Activated CD4-positive, alpha-beta memory T cell treated with anti-CD3 and anti-CD28 coated beads for 36 hours (primary cell): ENCODE measurements at places on chromosomes 7 and 10. TPM values are rescaled to one million over a fixed set of nuclear protein-coding genes. Genes with fewer than 3 reads are reported as not detected.

GRCh38 chr7:78222001-78222751, 423.6 kb downstream of the PHTF2 start:
- H3K36me3 ChIP-seq: no peaks in the 10 kb centered on the region
- H3K4me1 ChIP-seq: no peaks in the 10 kb centered on the region
- H3K27me3 ChIP-seq: peaks cover 7% of the 10 kb centered on the region
- DNase-seq: no peak

GRCh38 chr10:110447886-110448285, 49.8 kb upstream of the DUSP5 start:
- no peak overlapping the region for H3K27ac ChIP-seq
- no peaks in the 10 kb centered on the region for H3K27me3 ChIP-seq
- DNase-seq: no peak
- H3K4me3 ChIP-seq: no peak overlapping the region

- no peaks in the 10 kb centered on the region for H3K4me1 ChIP-seq
- no peak overlapping the region for H3K27ac ChIP-seq
- no peak overlapping the region for H3K4me3 ChIP-seq
- peaks cover 5% of the 10 kb centered on the region for H3K27me3 ChIP-seq
- no peak for DNase-seq
These were observed 427.0 kb downstream of the KCNMA1 start for GRCh38 chr10:77210645-77211044.

- H3K27ac ChIP-seq: no peak overlapping the region
- H3K27me3 ChIP-seq: peaks cover 1% of the 10 kb centered on the region
- no peak overlapping the region for H3K4me3 ChIP-seq
- no peaks in the 10 kb centered on the region for H3K4me1 ChIP-seq
- DNase-seq: no peak
These were observed 166.3 kb upstream of the RHOBTB1 start for GRCh38 chr10:61110188-61110844.

Gene MYOF
- total RNA-seq: 49.3 TPM

DNA sequence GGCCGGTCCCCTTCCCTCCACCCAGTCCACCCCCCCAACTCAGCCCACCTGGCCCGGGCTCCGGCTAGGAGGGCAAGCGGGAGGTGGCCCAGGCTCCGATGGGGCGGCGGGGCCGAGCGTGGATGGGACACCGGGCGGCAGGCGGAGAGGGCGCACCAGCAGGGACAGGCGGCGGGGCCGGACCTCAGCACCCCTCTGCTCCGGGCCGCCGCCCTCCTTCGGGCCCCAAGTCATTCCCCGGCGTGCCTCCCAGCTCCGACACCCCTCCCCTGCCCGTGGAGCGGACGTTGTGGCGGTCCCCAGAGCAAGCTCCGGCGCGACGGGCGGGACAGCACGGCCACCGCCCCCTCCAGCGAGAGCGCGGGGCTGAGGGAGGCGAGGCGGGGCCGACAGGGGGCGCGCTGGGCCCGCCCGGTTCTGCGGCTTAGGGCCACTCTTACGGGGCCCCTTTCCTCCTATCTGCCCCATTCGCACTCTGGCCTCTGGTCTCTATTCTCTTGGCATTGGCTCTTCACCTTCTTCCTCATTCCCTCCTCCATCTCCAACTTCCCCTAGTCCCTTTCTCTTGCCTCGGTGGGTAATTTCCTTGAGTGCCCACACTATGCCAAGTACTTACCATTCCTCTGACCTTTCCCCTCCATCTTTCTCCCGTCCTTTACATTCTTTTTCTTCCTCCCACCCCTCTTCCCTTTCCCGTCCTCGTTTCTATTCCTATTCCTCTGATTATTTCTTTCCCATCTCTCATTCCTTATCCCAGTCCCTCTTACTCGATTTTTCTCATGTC, 701 bp upstream of the GBX1 start:
- H3K27ac ChIP-seq: no peak overlapping the region
- peak overlapping the region; percentile 54 for H3K4me3 ChIP-seq
- peaks cover 37% of the 10 kb centered on the region for H3K27me3 ChIP-seq
- peak; percentile 71 for DNase-seq
- H3K4me1 ChIP-seq: peaks cover 11% of the 10 kb centered on the region

GRCh38 chr7:103685646-103686045, 239.6 kb upstream of the SLC26A5 start:
- H3K36me3 ChIP-seq: no peaks in the 10 kb centered on the region
- no peak for DNase-seq
- peaks cover 4% of the 10 kb centered on the region for H3K27me3 ChIP-seq
- no peaks in the 10 kb centered on the region for H3K4me1 ChIP-seq
- H3K27ac ChIP-seq: no peak overlapping the region

GRCh38 chr7:138282997-138283396, 177.1 kb upstream of the TRIM24 start:
- no peaks in the 10 kb centered on the region for H3K27me3 ChIP-seq
- H3K4me3 ChIP-seq: no peak overlapping the region
- no peaks in the 10 kb centered on the region for H3K4me1 ChIP-seq
- DNase-seq: no peak

DNA sequence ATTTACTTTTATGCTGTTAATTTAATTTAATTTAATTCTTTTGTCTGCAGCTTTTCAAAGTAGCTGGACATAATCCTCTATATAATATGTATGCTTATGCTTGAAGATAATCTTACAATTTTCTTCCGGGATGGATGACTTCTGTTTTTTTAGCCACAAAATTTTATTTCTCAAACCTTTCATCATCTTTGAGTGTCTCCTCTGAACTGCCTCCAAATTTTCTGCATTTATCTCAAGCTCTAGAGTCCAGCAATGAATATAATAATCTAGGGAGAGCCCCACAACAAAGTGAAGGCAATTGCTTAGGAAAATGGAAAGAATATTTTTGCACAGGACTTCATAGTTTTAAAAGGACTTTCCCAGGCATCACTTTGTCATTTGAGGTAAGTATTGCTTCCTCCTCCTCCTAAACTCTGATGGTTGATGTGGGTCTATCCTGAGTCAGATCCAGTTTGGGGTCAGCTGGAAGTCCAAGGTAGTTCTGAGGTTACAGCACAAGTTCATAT, 53.7 kb upstream of the FAM3C start:
- H3K4me1 ChIP-seq: no peaks in the 10 kb centered on the region
- peaks cover 1% of the 10 kb centered on the region for H3K27me3 ChIP-seq
- no peak overlapping the region for H3K27ac ChIP-seq
- no peak overlapping the region for H3K4me3 ChIP-seq
- no peak for DNase-seq
- no peaks in the 10 kb centered on the region for H3K36me3 ChIP-seq

DNA sequence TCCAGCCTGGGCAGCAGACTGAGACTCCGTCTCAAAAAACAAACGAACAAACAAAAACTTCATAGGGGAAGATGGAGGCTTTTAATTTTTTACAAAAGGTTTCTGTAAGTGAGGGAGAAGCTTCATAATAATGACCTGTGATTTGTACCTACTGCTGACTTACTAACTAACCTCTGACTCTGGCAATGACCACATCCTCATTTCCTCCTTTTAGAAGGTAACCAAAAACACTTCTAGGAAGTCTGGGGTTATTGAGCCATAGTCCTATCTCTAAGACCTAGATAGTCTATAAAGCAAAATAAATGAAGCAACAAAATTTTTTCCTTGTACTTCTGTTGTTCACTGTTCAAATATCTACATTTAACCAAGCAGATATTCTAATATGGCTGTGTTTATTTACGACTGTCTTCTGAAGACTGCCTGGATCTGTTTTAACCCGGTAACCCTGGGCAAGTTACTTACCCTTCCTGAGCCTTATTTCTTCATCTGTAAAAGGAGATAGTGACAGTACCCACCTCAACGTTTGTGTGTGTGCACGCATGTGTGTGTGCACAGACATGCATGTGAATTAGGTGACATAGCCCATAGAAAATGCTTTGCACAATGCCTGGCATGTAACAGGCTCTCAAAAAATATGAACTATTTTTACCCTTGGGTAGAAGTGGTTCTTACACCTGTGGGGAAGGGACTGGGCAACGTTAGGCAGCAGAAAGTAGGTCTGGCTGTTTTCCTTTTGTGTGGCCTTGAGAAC, 30.8 kb upstream of the SMNDC1 start:
- no peak overlapping the region for H3K4me3 ChIP-seq
- DNase-seq: no peak
- peaks cover 16% of the 10 kb centered on the region for H3K4me1 ChIP-seq
- peak overlapping the region; percentile 40 for H3K27ac ChIP-seq
